ENCODE measurements at places on chromosomes 3 and 15.
A peak's percentile ranks its signal among the peaks of the same experiment; 100 is the strongest.

GRCh38 chr3:27559835-27560234 is 75.7 kb upstream of the SLC4A7 start:
- DNase-seq: no peak

- no peak for DNase-seq
These were observed 46.9 kb downstream of the WNT5A start for GRCh38 chr3:55440104-55440708.

DNA sequence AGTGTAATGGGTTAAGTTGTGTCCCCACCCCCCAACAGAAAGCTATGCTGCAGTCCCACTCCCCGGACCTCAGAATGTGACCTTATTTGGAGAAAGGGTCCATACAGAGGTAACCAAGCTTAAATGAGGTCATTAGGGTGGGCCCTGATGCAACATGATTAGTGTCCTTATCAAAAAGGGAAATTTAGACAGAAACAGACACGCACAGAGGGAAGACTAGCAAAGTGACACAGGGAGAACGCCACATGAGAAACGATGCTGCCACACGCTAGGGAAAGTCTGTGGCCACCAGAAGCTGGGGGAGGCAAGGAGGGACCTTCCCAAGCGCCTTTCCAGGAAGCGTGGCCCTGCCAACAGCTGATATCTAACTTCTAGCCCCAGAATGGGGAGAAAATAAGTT is 65.4 kb downstream of the RPN1 start:
- DNase-seq: no peak

DNA sequence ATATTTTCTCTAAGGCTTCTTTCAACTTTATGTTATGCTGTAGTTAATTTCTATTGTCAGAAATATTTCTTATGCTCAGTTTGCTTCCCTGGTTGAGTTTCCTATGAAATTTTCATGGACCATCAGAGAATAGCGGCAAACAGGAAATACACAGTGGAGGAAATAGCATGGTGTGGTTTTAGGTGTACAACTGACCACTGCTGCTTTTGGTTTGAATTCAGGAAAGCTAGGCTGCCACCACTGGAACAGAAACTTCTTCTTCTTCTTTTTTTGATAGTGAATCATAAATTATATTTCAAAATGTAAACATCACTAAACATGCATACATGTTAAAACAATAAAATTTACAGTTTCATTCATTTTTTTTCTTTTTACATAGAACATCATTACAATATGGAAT is 316.6 kb upstream of the TGFBR2 start:
- DNase-seq: no peak

DNA sequence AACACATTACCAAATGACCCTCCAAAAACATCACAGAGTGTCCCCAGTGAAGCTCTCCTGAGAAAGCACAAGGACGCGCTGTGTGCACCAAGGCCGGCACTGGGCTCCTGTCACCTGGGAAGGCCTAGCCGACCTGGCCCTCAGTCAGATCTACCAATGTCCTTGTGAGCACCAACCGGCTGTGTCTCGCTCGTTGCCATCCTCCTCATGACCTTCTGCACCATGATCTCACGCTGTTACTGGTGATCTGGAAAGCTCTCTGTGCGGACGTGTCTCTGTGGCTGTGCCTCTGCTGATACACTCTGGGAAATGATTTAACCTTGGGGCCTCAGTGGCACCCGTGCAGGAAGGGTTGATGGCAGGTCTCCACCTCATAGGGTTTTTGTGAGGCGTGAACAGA is 24.2 kb downstream of the ZXDC start:
- no peak for DNase-seq

GRCh38 chr3:16303037-16303575 is 38.1 kb downstream of the OXNAD1 start:
- no peak for DNase-seq

GRCh38 chr3:56783644-56784447 is 17.9 kb downstream of the ARHGEF3 start:
- DNase-seq: peak; percentile 54

- no peak for DNase-seq
These were observed 21.9 kb downstream of the CDV3 start for GRCh38 chr3:133595341-133595740.

GRCh38 chr3:123632161-123632655 is 47.4 kb upstream of the HACD2 start:
- DNase-seq: no peak

DNA sequence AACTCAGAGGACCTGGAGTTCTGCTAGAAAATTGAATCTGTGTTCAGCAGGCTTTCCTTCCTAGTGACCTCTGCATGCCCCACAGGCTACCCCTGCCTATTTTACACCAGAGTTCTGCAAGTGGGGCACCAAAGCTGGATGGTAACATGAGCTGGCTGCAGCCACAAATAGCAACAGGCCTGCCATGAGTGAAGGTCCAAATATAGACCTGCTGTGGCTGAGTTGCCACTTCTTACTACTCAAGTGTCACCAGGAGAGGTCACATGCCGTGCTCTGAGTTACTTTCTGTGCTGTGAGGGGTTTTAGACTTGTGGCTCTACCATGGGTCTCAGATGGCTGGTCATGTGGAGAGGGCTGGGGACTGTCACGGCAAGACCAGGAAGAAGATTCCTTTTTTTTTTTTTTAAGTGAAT is at the start of gene FSD2:
TSS of gene FSD2 (minus strand) at position 76 of the 413 bp plus-strand sequence. CDS start 18,679 bp downstream, outside the sequence.
- no peak for DNase-seq

GRCh38 chr3:81728766-81729544 is 32.5 kb downstream of the GBE1 start:
- DNase-seq: no peak
